Kidney (tissue), 22 donors: ENCODE measurements at places on chromosomes 3 and 15. TPM values are rescaled to one million over a fixed set of nuclear protein-coding genes. Genes with fewer than 3 reads are reported as not detected.
A peak's percentile ranks its signal among the peaks of the same experiment; 100 is the strongest.

The CPN2 gene
- 15.8 TPM for polyA plus RNA-seq

The KBTBD13 gene
- polyA plus RNA-seq, result not detected

The PCOLCE2 gene
- 59.0 TPM for polyA plus RNA-seq

The SPTSSB gene
- polyA plus RNA-seq, result 0.52 TPM

The SAMMSON gene
- polyA plus RNA-seq, result not detected

The ZNF639 gene
- 17.9 TPM for polyA plus RNA-seq

The SPESP1 gene
- 3.7 TPM for polyA plus RNA-seq

The CCR3 gene
- polyA plus RNA-seq, result not detected

The TMEM212 gene
- polyA plus RNA-seq, result not detected

The KBTBD12 gene
- 1.6 TPM for polyA plus RNA-seq

The ISY1 gene
- polyA plus RNA-seq, result 22.4 TPM

- DNase-seq, result no peak
These were observed 383.4 kb downstream of the PTPRG start for GRCh38 chr3:61944726-61945125.

- peak; percentile 53 for DNase-seq
These were observed 53.1 kb upstream of the ULK4 start for GRCh38 chr3:42014921-42015533.

- DNase-seq, result no peak
These were observed 1.4 kb downstream of the CYFIP1 start for GRCh38 chr15:22978691-22979237.

DNA sequence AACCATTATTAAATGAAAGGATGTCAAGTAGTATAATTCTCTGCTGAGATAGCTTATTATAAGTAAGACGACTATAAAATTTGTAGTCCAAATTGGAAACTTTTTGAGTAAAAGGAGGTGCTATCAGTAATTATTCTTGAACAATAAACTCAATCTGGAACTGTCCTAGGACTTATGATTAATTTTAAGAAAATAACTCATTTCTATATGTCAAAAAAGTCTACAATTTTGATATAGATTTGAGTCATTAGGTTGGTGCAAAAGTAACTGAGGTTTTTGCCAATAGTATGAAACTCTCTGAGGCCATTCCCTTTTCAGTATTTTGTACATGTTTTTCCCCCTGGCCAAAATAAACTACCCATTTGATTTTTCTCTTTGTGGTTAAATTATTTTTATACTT is 41.0 kb downstream of the LEKR1 start:
- no peak for DNase-seq

GRCh38 chr3:74639681-74640080 is 25.2 kb upstream of the CNTN3 start:
- DNase-seq, result no peak

- DNase-seq, result no peak
These were observed 245.3 kb downstream of the BBX start for GRCh38 chr3:107767897-107768605.

- DNase-seq, result no peak
These were observed 30.0 kb upstream of the GMNC start for GRCh38 chr3:190892395-190892902.

- no peak for DNase-seq
These were observed 16.1 kb upstream of the AHSG start for GRCh38 chr3:186596568-186597287.

- DNase-seq, result no peak
These were observed 24.5 kb upstream of the RASA2 start for GRCh38 chr3:141462176-141462859.

DNA sequence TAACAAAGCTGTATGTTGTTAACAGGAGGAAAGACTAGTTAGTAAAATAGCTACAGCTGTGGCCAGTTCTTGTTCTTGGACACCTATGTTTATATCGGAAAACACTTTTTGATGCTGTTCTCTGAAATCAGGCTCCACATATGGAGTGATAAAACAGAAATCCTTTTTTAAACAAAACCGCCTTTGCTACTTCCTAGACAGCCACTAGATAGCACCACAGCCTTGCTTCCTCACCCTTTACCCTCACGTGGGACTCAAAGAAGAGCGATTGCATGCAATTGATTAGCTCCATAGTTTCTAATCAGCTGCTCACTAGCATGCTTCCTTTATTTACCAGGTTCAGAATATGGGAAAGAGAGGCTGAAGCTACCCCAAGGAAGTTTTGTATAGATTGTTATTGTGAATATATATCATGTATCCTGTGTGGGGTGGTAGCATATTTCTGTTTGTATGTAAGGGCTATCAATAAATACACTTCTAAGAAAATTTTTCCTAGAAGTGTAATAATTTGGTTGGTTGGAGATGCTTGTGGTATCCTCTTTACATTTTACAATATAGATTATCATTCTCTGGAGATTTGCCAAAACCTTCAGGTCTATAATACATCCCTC is 4.3 kb upstream of the MTFMT start:
- no peak for DNase-seq

DNA sequence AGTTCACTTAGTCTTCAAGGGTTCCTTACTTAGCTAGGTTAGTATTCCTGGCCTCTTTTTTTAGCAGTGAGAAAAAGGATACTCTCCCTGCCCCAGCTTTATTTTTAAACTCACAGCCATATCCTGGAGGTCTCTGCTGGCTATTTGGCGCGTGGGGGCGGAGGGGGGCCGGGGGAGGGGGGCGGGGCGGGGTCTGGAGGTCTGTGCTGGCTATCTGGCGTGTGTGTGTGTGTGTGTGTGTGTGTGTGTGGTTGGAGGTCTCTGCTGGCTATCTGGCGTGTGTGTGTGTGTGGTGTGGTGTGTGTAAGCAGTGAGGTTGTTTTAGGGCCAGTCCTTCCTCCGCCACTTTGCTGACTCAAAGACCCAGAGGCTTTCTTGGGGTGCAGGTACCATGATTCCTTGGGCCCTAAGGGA is 579 bp upstream of the PLAAT1 start:
- DNase-seq, result peak; percentile 74

GRCh38 chr3:43180027-43180426 is 74.1 kb upstream of the POMGNT2 start:
- no peak for DNase-seq

- no peak for DNase-seq
These were observed 73.6 kb downstream of the APBA2 start for GRCh38 chr15:28959326-28959725.

DNA sequence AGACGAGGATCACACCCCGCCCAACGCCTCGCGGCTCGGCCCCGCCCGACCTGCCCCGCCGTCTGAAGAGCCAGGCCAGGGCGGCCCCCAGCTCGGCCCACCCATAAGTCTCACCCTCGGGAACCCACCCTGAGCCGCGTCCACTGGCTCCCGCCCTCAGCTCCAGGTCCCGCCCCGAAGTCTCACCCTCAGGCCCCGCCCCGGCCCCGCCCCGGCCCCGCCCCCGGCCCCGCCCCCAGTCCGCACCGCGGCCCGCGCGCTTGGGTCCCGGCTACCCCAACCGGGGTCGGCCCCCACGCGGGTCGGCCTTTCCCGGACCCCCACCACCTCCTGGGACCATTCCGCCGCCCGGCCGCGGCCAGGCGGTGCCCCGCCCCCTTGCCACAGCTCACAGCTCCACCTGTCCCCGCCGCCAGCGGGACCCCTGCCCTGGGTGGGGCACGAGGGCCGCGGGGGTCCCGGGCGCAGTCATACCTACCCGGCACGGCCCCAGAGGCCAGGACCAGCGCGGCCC is 489 bp downstream of the CSPG5 start:
- DNase-seq, result peak; percentile 46

DNA sequence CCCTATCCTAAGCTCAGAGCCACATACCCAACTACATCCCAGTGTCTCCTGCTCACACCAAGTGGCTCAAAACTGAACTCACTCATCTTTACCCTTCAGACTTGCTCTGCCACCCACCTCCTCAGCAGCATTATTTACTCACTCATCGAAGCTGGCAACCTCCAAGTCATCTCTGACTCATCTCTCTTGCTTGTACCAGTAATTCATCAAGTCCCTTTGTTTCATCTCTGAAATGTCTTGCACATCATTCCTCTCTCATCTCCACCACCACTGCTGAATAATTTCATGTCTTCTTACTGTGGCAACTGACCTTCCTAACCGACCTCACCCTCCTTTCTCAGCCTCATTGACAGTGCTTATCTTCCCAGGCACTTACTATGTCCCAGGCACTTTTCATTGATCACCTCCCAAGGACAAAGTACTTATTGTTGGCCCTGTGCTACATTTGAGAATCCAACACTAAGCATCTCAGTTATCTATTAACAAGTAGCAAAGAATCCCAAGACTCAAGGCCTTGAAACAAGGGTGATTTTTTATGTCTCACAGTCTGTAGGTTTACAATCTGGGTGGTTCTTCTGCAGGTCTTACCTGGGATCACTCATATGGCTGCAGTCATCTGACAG is 82.0 kb downstream of the MRPL46 start:
- DNase-seq, result no peak

DNA sequence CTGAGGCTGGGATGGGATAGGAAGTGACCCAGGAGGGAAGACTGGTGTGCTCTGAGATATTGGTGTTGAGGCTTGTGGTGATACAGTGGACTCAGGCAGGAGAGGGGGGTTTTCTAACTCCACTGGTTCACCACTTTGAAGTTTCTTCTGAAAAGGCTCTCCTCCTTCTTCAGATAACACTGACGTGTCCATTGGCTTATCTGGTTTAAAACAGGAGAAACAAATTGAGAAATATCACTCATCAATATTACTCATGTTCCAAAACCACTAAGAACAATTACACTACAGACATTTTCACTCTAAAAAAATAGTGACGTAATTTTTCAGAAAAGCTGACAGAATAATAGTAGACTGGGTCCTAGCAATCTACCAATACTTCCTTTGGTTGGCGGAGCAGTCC is 23.1 kb downstream of the TP53BP1 start:
- no peak for DNase-seq

GRCh38 chr3:152550284-152550683 is 281.6 kb downstream of the MBNL1 start:
- no peak for DNase-seq

- no peak for DNase-seq
These were observed 6.2 kb downstream of the IFT80 start for GRCh38 chr3:160392798-160393197.

DNA sequence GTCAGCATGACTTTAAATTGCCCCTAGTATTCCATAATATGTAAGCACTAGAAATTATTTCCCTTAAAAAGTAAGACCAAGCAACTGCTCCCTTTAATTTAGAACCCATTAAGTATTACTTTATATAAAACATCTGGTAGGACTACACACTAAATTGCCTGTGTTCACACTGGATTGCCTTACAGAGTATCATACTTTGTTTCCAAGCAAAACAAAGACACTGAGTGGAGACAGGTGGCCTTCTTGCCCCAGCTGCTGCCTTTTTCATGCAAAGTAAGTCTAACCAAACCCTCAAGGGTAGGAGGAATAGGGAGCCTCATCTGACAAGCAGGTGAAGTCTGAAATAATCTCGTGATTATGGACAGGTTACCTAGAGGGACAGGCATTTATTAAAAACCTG is 87.3 kb downstream of the PEX5L start:
- DNase-seq, result no peak

DNA sequence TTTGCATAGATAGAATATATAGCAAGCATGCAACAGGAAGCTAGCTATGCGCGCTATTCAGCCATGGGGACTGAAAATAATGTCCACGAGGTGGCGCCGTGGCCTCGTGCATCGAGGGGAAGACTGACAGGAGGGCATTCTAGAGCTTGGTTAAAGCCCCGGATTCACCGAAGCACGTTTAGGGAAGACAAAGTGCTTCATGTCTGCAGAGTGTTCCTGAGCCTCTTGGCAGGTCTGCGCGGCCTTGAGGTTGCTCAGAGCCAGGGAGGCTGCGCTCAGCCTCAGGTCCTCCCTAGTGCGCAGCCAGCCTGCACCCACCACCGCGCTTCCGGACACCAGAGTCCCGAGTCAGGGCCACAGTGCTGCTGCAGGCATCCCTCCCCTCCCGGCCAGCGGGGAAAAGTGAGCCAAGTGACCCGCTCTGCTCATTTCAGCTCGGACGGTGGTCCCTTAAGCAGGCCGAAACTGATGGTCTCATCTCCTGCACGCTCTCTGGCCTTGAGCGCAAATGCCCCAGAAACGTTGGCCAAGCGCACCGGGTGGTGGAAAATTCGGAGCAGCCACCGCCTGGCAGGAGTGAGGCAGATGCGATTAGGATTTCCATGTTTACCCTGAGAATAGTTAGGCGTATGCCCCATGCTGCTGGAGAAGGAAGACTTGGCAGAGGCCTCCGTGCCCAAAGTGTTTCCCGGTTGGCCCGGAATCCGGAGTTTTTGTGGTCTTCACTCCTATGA is 24.8 kb downstream of the GABRA5 start:
- DNase-seq, result peak; percentile 93

- no peak for DNase-seq
These were observed 135.8 kb upstream of the PRR23C start for GRCh38 chr3:139180489-139180888.

DNA sequence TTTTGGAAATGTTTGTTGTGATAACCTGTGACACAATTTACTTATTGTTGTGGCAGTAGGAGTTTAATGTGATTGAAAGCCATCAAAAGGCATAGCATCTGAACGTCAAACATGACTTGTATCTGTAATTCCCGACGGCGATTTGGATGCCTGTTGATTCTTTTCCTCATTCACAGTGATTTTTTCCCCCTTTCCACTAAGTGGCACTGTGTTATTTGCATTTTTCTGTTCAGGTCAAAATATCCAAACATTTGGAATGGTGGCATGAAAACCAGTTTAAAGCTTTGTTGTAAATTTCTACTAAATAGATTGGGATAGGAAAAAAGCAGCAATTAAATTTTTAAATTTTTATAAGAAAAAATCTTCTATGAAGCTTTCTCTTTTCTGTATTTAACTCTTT is 259.9 kb upstream of the KCNH8 start:
- DNase-seq, result no peak

DNA sequence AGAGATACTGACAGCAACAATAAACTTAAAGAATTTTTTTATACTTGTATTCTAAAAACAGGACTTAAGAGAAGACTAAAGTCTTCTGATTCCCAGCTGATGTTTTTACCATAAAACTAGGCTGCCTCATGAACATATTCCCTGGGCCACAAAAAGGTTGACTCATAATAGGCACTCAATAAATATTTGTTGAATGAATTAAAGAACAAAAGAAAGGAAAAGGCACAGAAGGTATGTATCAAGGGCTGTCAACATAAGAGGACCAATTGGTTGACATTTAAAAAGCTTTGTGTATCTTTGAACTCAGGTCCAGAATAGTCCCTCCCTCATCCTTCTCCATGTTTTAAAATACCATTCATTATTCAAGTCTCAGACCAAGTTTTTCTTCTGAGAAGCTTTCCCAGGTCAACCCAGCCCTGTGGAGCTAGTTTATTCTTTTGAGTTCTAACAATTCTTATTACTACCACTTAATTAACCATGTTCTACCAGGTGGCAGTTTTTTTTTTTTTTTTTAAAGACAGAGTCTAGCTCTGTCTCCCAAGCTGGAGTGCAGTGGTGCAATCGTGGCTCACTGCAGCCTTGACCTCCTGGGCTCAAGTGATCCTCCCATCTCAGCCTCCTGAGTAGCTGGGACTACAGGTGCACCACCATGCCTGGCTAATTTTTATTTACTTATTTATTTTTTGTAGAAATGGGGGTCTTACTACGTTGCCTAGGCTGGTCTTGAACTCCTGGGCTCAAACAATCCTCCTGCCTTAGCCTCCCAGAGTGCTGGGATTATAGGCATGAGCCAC is 17.5 kb upstream of the ARHGEF3 start:
- DNase-seq, result no peak

GRCh38 chr3:151268267-151269235 is 9.8 kb downstream of the P2RY14 start:
- no peak for DNase-seq

- DNase-seq, result no peak
These were observed 158.9 kb downstream of the TAFA4 start for GRCh38 chr3:68773401-68773800.

GRCh38 chr3:77414881-77415280 is 375.0 kb downstream of the ROBO2 start:
- DNase-seq, result no peak
